ENCODE measurements at places on chromosomes 7 and 10.

DNA sequence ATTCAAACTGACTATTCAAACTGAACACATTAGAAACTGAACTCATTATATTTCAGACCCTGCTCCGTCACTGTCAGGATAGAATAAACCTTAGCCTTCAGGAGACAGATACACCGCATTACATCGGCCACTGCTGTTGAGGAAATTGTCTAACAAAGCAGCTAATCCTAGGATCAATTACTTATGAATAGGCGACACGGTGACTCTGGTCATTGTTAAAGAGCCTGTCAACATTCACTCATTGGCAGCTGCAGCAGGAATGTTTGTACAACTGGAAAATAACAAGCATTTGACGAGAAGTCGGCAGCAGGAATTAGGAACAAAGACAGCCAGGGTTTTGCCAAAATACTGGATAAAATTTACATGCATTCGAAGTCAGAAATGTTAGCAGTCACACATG lies 112.0 kb upstream of the MKX start:
- no peak for DNase-seq

DNA sequence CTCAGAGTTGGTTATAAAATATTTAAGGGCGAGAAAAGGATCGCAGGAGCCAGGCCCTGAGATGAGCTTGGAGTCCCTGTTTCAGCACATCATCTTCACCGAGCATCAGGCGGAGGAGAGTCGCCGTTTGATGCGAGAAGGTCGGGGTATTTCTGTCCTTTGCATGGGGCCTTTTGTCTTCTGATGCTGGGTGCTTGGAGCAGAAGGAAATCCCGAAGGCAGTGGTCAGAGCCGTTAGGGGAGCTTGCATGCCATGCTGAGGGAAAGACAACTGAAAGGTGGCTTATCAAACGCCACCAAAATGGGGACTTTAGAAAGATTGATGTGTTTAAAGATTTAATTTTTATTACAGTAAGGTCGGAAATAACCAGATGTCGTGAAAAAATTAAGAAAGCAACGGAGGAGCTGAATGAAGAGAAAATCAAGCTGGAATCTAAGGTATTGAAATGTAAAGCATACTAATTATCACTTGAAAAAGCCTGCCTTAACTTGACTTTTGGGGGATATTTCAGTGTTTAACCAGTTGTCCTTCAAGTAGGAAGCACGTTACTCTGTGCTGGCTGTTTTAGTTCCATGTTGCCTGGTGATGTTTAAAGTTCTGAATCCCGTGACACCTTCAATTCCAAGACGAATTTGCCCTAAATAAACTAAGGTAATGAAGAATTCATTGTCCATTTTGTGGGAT lies 845 bp downstream of the CCDC172 start:
- no peak for DNase-seq

DNA sequence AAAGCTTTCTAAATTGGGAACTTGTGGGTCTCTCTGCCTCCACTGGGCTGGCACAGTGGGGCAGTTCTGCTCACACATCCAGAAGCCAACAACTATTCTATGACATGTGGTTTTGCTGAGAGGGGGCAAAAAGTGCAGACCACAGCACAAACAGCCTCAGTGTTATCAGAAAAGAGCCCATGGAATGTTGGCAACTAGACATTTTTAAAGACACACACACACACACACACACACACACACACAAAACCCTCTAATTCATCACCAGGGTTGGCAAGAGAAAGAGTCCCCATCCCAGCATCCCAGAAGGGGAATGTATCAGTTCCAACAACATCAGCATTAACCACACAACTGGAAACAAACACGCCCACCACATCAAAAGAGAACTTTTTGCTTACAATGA lies 117.1 kb downstream of the FGFR2 start:
- DNase-seq: no peak

DNA sequence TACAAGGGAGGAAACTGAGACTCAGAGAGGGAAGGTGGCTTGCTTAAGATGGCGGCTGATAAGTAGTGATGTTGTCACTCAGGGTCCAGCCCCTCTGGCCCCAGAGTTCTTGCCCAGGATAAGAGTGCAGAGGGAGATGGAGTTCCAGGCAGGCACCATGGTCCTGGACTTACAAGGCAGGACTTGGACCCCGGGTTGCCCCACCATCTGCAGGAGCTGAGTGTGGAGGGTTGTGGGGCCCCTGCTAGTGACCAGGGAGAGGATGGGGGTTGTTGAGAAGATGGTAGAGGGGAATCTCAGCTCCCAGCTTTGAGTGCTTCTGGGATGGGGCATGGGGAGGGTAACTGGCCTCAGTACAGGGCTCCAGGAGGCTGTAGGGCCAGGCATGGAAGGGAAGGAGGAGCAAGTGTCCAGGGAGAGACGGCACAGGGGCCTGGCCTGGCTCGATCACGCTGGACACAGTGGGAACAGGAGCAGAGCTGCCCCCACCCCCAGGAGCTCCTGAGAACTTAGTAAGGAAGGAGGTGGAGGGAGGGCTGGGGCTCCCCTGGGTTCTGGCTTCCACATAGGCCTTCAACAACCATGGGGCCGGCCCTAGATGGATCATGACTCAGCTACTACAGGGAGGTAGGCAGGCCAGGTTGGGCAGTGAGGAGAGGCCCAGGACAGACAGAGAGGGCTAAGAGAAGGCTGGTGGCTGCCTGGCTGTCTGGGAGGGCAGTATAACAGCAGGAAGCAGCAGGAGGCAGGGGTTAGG lies 28.2 kb downstream of the PPIF start:
- DNase-seq: no peak

GRCh38 chr10:5325076-5325475 lies 39.7 kb upstream of the UCN3 start:
- DNase-seq: no peak

- no peak for DNase-seq
Observed at GRCh38 chr7:151045262-151045661, 3.1 kb upstream of the ASIC3 start.

DNA sequence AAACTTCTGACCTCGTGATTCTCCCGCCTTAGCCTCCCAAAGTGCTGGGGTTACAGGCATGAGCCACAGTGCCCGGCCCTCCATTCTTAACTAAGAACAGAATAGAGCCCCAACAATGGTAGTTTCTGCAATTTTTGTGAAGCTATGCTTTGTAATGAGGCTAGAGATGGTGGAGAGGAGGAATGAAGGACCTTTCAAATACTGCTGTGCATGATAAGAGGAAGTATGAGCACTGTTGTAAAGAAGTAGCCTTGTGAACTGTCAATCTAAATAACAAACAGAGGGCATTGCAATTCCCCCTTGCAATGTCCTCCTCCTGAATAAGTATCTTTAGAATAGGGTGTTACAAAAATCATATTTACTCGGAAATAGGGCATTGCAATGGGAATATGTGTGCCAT lies 70.2 kb downstream of the EVX1 start:
- DNase-seq: no peak

- DNase-seq: no peak
Observed at GRCh38 chr10:22308390-22308789, 7.8 kb upstream of the COMMD3 start.

GRCh38 chr7:154776350-154776749 lies 226.6 kb downstream of the PAXIP1 start:
- DNase-seq: no peak

DNA sequence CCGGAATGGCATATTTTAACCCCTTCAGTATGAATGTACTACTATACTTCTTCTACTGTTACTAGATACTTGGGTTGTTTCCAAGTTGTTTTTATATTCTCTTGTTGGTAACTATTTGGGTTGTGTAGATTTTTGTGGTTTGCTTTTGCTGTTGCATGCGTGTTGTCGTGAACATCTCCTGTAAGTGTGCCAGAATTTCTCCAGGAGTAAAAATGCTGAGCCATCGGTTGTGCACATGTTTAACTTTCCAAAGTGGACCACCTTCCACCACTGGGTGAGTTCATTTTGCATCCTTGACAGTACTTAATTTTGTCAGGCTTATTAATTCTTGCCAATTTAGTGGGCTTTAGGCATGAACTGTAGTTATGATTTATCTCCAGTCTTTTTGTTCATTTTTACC lies 47.9 kb downstream of the CSGALNACT2 start:
- no peak for DNase-seq

DNA sequence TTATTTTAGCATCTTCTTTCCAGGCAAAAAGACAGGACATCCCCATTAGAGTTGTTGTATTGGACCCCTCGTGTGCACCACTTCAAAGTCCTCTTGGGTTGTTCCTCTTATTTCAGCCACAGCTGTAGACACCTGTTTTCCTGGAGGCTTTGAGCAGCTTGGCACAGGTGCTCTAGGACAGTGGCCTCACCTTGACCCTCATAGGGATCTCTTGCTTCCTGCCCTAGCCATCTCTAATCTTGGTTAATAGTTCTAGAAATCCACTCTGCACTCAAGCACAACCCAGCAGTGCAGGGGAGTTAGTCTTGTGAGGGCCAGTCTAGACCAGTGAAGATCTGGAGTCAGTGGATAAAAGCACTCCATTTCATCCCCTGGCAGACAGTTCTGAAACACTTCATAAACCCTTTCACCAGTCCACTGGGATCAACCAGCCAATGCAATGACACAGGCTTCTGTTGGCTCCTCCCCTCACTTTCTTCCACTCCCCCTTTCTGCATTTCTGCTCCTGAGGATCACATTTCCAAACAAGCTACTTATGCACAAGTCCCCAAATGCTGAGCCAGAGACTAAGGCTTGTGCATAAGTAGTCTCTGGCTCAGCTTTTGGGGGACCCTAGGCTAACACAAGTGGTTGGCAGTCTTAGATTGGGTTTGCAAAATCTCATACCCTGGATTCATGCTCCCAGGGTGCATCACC lies 131.5 kb upstream of the LAMB4 start:
- no peak for DNase-seq

DNA sequence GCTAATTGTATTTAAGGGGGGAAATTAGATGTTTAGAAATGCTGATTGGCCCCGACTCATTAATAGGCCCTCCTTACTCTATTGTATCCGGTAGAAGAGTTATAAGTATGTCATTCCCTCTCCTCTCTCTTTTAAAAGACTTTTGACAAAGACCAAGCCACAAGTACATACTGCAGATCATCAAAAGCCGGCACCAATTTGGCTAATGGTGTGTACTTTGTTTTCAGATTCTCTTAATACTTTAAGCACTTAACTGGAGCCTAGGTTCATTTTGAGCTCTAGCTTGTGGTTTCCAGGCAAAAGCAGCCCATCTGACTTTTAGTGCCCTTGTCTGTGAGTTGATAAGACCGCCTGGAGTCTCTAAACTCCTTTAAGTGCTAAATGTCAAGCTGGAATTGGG lies 210.0 kb upstream of the LYZL1 start:
- no peak for DNase-seq

DNA sequence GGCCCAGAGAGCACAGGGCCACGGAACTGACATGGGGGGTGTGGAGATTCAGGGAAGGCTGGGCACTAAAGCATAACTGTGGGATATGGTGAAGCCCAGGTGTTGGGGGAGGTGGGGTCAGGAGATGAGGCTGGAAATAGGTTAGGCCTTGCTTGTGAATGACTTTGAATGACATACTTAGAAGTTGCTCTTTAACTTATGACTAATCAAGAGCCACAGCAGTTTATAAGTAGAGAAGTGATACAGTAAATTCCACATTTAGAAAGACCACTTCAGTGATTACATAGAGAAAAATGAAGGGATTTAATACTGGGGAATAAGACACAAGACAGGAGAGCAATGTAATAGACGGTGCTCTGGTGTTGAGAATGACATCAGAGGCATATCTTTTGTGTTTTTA lies 120.8 kb upstream of the SEC61G start:
- no peak for DNase-seq

- DNase-seq: no peak
Observed at GRCh38 chr7:131625817-131626372, 69.5 kb upstream of the PODXL start.

DNA sequence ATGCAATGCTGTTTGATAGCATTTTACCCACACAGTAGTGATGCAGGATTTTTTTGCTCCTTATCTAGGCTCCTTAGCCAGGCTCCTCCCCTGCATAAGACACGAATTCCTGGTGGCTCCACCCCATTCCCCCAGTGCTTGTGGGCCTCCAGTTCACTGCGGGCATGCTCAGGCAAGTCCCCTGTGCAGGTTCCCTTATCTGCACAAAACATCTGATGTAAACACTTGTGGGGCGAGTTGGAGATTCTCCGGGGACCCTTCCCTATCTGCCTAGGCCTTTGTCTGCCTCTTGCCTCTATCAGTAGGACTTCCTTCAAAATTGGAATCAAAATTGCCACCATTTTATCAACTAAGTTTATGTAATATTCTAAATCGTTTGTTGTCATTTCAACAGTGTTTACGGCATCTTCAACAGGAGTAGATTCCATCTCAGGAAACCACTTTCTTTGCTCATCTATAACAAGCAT lies 5.4 kb upstream of the STK17A start:
- DNase-seq: no peak

DNA sequence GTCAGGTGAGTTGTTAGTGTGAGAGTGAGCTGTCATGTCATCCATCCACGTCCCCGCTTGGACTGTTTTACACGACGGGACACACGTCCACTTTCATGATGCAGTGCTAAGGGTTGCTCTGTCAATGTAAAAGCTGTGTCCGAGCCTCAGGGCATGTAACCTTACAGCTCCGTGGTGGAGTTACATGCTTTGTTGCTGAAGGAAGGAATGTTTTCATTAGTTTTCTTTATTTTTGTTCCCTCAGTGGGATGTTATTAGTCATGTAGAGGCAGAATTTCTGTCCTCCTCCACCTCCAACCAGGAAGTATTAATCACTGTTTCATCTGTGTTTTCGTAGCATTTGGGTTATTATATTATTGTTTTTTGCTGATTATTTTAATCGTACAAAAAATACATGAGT lies 88.6 kb downstream of the NRG3 start:
- no peak for DNase-seq

GRCh38 chr10:110546077-110546476 lies 21.4 kb upstream of the SMC3 start:
- DNase-seq: no peak

- no peak for DNase-seq
Observed at GRCh38 chr7:51318886-51319579, 2.4 kb upstream of the COBL start.

GRCh38 chr10:28171468-28172222 lies 131.2 kb downstream of the MPP7 start:
- no peak for DNase-seq

DNA sequence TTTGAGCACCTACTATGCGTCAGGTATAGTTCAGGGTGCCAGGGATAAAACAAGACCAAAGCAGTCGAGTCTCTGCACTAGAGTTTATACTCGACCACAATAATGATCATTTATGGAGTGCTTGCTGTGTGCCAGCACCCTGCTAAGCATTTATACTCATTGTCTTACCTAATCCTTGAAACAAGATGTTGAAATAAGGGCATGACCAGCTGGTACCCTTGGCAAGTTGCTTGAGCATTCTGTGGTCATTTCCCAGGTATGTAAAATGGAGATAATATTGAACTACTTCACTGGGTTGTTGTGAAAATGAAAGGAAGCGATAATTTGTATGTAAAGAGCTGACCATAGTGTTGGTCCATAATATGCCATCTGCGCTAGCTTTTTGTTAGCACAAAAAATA lies 185.4 kb downstream of the CYP26A1 start:
- no peak for DNase-seq

Measured in germinal center (tissue), 1 donor.